ENCODE measurements at places on chromosomes 6 and 20.

GRCh38 chr6:101662111-101662897 lies 268.8 kb downstream of the GRIK2 start:
- no peak for DNase-seq

- no peak for DNase-seq
Measured at GRCh38 chr6:30782425-30783014, 38.2 kb upstream of the IER3 start.

- no peak for DNase-seq
Measured at GRCh38 chr6:8329562-8329961, 105.8 kb downstream of the SLC35B3 start.

GRCh38 chr6:157775376-157775775 lies 47.7 kb upstream of the SNX9 start:
- DNase-seq = no peak

DNA sequence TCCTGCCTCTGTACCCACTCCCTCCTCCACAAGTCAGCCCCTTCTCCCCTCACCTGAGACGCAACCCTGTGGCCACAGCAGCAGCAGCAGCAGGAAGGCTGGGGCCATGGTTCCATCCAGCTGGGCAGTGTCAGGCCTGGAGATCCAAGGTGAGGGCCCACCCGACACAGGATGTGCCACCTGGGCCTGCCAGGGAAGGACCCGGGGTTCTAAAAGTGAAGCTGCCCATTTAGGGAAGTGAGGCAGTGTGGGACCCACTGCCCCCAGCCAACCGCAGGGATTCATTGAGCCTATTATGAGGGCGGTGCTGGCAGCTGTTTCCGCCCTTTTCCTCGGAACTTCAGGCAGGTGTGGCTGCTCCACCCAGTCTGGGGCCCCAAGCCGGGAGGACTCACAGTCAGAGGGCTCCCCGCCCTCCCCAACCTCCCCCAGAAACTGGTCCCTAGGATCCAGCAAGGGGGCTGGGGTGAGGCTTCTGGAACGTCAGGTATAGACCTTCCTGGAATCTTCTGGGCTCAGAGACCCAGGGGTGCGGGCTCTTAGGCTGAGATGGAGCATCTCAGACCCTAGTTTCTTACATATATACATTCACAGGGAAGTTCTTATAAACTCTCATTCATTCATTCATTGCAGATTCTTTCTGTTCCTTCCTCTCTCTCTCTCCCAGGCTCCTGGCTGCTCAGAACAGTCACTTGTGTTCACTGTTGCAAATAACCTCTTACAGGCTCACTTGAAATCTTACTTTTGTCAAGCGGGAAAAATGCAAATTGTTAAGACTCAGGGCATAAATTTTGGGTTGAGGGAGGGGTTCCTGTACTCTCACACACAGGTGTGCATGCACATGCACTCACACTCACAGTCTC lies at the start of gene TREML2:
TSS of gene TREML2 (minus strand) at position 249 of the 863 bp plus-strand sequence. CDS start at position 108, 141 bp downstream.
- DNase-seq = no peak

- DNase-seq = no peak
Measured at GRCh38 chr6:7973584-7973983, 63.0 kb upstream of the TXNDC5 start.

- DNase-seq = no peak
Measured at GRCh38 chr6:124793398-124793797, 168.8 kb upstream of the RNF217 start.

DNA sequence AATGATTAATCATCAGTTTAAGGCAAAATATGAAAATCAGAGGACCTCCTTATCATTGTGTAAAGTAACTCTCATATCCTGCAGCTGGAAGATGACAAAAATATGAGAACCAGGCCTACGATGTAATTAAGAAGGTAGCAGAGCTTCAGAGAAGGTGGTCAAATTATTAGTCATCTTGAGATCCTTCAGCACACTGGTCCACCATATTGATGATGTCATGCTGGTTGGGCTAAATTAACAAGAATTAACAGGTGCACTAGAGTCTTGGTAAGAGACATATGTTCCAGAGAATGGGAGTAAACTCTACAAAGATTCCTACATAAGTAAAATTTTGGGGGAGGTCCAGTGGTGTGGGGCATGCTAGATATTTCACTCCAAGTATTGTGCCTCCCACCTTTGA lies 112.8 kb downstream of the OTOR start:
- no peak for DNase-seq

DNA sequence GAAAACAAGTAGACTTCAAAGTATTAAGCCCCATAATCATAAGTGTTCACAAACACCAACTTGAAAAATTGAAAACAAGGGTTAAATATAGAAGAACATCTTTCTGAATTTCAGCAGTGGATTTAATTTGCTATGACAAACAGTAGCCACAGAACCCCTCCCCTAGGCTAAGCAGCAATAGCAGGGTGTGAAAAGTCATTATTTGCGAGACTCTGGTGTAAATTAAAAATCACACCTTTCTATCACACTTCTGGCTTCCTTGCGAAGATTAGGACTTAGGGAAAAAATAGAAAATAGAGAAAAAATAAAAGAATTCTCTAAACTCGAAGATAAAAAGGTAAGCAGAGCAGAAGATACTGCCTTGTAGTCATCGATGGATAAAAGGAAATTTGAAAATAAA lies 6.1 kb downstream of the SAMD3 start:
- no peak for DNase-seq

DNA sequence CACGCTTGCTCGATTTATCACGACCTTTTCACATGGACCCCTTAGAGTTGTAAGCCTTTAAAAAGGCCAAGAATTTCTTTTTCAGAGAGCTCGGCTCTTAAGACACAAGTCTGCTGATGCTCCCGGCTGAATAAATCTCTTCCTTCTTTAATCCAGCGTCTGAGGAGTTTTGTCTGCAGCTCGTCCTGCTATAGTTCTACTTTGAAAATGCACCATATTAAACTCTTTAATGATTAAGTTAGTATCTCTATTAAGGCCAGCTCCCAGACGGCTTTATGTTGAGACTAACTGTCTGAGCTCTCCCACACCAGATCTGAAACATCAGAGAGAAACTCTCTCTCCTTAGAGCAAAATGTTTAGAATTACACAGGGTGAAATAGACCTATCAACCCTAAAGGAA lies 18.0 kb upstream of the GSTA3 start:
- DNase-seq = no peak

DNA sequence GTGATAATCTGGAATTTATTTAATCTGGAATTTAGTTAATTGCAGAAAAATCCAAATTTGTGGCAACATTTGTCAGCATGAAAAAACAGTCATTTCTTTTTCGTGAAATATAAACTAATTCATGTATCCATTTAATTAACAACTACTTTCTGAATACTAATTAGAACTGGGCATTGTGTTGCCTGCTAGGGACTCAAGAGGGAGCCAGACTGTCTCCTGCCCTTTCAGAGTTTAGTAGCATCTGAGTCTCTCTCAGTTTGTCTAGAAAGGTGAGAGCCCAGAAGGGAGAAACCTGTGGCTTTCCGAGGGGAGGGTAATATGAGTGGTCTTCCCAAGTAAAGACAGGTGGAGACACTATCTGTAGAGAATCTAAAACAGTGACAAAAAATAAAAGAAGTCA lies 210.9 kb upstream of the HDDC2 start:
- no peak for DNase-seq

- no peak for DNase-seq
Measured at GRCh38 chr6:156687789-156688619, 89.2 kb upstream of the ARID1B start.

- no peak for DNase-seq
Measured at GRCh38 chr6:71491844-71492243, 203.2 kb downstream of the OGFRL1 start.
